Activated naive CD4-positive, alpha-beta T cell treated with anti-CD3 and anti-CD28 coated beads, Interleukin-2, amount 50 U/mL, for 16 hours (primary cell): ENCODE measurements at places on chromosomes 4 and X.

- DNase-seq: no peak
Observed at GRCh38 chrX:63526863-63527262, 175.7 kb upstream of the SPIN4 start.

GRCh38 chr4:146916479-146917076 is 29.1 kb downstream of the TTC29 start:
- DNase-seq: no peak

GRCh38 chr4:128461291-128462102 is 173.9 kb upstream of the PGRMC2 start:
- DNase-seq: no peak

- no peak for DNase-seq
Observed at GRCh38 chr4:88690355-88690754, 7.3 kb downstream of the NAP1L5 start.

DNA sequence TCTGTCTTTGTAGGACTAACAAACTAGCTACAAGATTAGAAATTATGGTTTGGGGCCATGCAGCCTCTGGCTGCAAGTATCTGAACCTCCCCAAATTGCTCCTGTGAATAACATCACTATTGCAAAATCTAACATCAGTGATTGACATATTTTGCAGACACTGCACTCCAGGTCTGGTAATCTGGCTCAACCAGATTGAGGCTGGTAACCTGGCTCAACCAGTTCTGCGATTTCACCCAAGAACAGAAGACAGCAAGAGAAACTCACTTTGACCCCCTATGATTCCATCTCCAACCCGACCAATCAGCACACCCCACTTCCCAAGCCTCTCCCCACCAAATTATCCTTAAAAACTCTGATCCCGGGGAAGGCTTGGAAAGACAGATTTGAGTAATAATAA is 20.9 kb downstream of the SPIN3 start:
- no peak for DNase-seq

- no peak for DNase-seq
Observed at GRCh38 chr4:119692001-119692400, 63.4 kb upstream of the PDE5A start.

GRCh38 chr4:136241221-136241986 is 1290.9 kb downstream of the PCDH18 start:
- DNase-seq: no peak

DNA sequence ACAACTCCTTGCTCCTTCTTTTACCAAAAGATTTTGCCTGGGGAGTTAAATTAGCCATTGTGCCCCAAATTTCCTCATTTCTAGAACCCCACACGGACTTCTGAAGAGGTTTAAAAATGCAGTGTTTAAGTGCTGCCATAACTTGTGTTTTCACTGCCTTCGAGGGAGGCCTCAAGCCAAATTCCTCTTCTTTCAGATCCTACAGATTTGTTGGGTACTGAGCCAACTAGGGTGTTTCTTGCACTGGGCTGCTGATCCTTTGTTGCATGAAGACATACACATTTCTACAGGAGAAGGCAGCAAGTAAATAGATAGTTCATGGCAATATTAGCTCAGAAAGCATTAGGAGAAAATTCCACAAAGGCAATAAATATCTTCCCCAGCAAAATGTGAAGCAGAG is 43.8 kb downstream of the GLRA2 start:
- no peak for DNase-seq
